Adipocyte (in vitro differentiated cells): ENCODE measurements at places on chromosomes 1 and 21.

- peak; percentile 39 for DNase-seq
These were observed 13.0 kb downstream of the WNT9A start for GRCh38 chr1:227934476-227935313.

DNA sequence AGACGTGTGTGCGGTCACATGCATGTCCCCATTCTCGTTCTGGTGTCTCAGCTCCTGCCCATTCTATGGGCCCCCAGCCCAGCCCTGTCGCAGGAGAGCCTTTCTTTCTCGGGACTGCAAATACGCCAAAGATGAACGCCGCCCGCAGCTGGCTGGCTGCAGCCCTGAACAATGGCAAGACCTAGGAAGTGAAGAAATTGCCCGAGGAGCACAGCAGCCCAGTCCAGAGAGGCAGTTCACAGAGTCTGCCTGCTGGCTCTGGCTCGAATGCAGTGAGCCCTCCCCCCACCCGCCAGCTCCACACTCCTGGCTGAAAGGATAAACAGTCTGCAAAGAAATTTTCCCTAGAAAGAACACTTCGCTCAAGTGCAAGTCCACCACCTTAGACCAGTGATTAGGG, 23.3 kb downstream of the PAX7 start:
- DNase-seq, result no peak

- no peak for DNase-seq
These were observed 25.8 kb downstream of the CCN1 start for GRCh38 chr1:85606414-85606800.

DNA sequence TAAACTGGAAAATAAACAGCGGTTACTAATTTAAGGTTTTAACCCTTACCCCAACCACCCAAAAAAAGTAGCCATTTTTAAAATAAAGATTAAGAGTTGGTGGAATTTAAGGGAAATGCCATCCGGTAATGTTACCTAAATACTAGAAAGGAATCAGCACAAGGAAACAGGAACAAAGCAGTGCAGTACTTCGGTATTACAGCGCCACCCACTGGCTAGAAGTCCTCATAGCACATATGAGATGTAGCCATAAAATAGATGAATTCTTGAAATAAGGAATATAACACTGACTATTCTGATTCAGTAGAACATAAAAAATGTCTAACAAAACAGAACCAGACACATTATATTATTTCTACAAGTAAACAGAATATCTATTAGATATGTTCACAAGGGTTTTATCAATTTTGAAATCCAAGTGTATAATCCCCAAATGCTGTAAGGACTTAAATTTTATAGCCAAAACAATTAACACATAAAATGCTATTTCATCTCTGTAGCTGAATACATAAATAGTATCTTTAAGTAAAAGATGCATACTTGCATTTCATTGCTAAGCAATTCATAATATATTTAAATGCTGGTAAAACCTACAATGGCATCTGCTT, 58.8 kb downstream of the FRRS1 start:
- peak; percentile 84 for DNase-seq

DNA sequence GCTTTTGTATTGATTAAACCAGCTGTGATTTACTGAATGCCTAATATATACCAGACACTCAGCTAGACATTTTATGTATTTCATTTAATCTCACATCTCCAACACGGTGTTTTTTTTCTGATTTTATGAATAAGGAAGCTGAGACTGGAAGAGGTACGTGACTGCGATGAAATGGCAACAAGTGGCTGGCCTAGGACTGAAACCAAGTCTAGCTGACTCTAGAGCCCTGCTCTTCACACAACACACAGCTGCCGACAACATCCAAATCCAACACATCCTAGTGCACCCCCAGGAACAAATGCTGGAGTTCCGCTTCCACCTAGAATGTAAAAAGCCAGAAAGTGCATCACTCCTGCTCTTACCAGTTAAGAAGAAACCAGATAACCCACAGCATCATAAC, 10.7 kb upstream of the TOMM20 start:
- no peak for DNase-seq

- DNase-seq, result peak; percentile 77
These were observed 666 bp downstream of the PAFAH2 start for GRCh38 chr1:25996966-25997827.

DNA sequence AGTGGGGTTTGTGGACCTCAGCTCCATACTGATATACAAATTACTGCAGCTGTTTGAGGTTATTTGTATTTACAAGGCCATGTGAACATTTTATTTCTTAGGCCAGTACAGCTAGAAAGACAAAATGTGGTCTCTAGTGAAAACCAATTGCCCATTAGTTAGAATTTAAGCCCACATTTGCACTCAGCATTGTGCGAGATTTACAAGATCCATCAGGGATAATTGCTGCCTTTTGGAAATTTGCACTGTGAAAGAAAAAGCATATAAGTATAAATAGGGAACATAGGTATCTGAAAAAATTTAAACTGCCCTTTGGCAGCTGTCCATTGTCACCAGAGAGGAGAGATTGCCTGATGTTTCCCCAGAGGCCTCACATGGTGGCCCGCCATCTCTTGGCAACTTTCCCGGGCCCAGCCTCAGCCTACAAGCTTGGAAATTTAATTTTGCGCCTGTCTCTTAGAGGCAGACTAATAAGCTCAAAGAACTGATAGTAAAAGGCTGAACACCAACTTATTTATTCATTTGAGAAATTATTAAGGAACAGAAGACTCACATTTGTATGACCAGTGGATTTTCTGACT, 120.7 kb downstream of the MAP3K21 start:
- no peak for DNase-seq

DNA sequence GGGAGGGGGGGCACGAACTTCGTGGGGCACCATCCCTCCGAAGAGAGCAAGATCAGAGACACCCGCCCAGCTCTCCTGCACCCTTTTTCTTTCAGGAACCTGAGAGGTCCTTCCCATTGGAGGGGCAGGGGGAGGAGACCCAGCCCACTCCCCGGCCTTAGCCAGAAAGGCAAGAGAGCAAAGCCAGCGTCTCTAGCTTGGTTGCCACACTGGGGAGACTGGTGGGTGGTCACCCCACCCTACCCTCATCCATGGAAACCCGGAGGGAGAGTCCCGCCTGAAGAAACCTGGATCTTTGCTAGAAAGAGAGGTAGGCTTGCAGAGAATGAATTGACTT, 246 bp downstream of the ATP2B4 start:
- no peak for DNase-seq

GRCh38 chr21:37032293-37032692, 25.8 kb downstream of the RIPPLY3 start:
- no peak for DNase-seq

DNA sequence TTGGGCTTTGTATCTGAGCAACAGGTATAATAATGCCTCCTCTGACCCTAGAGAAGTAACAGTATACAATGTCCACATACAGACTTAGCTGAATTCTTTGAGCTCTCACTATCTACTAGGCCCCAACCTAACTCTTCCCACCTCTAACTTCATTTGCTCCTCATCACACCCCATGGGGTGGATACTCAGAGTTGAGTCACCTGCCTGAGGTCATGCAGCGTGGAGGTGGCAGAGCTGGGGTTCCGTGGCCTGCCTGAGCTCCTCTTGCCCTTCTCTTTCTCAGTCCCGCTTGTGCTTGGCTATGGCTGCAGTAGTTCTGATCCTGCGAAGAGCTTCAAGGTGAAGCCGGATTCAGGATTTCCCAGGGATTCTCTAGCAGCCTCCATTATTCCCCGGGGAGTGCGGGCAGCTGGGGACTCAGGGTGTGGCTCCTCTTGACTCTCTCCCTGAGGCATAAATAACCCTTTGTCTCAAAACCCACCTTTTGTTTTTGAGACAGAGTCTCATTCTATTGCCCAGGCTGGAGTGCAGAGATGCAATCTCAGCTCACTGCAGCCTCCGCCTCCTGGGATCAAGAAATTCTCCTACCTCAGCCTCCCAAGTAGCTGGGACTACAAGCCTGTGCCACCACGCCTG, 29.9 kb upstream of the ACTL8 start:
- no peak for DNase-seq

DNA sequence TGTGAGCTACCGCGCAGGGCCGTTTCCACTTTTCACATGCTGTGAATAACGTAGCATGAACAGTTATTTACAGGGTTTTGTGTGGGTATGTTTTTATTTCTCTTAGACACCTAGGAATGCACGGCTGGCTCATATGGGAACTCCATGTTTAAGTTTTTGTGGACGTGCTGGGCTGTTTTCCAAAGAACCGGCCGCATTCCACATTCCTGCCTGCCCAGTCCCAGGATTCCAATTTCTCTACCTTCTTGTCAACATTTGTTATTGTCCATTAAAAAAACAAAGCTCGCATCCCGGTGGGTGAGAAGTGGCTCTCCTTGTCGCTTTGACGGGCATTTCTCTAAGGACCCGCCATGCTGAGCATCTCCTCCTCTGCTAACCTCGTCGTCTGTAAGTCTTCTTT, 47.1 kb upstream of the LRRC3 start:
- DNase-seq, result no peak

GRCh38 chr1:24897263-24898151, 32.6 kb downstream of the RUNX3 start:
- no peak for DNase-seq
